ENCODE measurements at places on chromosomes 12 and 14.

DNA sequence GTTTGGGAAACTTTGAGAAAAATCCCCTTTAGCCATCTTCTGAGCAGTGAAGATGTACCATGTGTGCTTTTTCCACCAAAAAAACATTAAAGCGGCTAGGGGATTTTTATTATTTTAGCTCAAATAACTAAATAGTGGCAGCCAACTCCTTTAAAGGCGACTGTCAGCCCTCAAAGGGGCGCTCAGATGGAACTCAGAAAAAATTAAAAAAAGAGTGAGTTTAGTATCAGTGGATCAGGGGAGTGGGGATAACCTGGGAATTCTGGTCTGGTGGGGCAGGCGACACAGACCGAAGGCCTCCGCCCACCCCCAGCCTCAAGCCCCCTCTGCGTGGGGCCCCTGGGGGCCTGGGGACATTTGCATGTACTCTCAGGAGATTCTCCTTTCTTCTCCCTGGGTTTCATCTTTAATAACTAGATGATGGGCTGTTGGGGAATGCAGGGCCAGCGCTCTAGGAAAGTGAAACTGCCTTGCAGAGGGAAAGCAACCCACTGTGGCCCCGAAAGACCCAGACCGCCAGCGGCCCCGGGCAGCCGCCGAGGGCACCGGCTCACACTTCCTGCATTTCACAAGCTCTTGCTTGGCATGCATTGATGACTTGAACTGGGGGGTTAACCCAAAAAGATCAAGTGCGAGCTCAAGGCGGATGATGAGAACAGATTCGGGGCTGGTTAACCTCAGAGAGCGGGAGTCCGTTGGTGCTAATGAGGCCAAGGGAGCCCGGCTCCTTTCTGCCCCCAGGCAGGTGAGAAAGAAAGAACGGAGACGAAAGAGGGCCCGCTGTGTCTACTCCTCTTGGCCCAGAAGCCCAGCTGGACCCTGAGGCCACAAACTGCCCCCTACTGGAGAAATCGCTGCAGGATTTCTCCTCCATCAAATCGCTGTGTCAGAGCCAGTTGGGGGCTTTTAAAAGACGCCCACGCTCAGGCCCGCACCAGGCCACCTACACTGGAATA, 7.3 kb upstream of the BATF start:
- peak; percentile 19 for DNase-seq

GRCh38 chr12:90060031-90060430, 351.4 kb upstream of the ATP2B1 start:
- no peak for DNase-seq

DNA sequence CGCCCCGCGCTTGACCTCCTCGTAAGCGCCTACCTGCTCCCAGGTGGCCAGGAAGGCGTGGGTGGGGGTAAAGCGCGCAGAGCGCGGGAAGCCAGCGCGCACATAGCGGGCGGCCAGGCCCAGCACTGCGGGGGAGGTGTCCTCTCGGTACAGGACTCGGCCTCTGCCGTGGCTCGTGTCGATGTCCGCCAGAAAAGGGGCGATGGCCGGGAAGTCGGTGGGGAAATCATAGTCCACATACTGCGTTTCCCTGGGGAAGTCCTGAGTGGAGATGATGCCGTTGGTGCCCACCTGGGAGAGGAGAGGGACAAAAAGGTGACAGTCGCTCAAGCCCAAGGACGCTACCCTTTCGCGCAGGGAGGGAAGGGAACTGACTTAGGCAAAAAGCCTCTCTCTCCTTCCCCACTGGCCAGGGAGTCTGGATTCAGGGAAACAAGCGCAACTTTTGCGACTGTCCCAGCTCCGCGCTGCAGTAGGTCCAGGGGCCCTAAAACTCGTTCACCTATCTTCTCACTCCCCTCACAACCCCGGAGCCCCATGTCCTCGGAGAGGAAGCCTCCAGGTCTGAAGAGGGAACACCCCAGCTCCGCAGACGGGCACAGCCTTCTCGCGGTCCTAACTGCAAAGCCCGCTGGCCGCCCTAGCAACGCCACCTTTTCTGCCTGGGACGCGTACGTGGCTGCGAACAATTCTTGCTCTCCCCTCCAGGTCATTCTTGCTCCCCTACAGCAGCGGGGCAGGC, 815 bp downstream of the NID2 start:
- peak; percentile 26 for DNase-seq

GRCh38 chr14:78154827-78155226, 15.3 kb upstream of the NRXN3 start:
- no peak for DNase-seq

DNA sequence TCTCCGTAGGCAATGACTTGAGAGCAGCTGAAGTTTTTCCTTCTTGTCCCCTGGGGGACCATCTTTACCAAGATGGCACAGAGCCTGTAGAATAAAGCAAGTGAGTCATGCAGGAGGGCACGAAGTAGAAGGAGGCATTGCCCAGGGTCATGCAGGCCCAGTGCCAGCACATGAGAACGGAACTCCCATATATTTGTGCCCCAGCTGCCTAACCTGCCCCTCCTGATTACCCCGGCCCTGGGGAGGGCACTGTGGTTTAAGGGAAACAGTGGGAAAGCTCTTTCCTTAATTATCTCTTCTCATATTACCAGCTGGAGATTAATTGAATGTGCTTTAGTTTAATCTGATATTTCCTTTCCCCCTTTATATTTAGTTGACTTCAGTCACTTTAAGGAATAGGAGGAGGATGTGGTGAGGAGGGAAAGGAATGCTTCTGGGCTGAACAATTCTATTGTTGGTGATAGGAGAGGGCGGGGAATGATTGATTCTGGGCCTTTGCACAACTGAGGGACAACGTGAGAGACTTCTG, 51.9 kb downstream of the RASSF8 start:
- no peak for DNase-seq

DNA sequence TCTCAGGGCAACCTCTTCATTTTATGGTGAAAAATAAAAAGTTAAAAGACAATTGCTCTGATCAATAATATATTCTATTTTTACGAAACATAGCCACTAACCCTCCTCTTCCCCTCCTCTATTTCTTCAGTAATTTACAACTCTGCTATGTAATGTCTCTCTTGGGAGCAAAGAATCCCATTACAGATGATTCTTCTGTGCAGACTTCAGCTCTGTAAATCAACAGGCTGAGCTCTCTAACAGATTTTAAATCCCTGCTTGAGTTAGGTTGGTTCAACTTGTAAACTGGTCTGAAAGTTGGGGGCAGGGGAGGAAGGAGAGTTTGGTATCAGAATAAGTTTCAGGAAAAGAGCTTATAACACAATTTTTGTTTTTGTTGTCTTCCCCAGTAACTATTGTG, 151.0 kb downstream of the SLC25A21 start:
- DNase-seq, result no peak

- no peak for DNase-seq
These were observed 36.5 kb upstream of the SELPLG start for GRCh38 chr12:108670066-108670631.

- no peak for DNase-seq
These were observed 285.3 kb downstream of the PDZRN4 start for GRCh38 chr12:41473441-41473840.

- DNase-seq, result no peak
These were observed 459.6 kb upstream of the RGS6 start for GRCh38 chr14:71472356-71473340.

DNA sequence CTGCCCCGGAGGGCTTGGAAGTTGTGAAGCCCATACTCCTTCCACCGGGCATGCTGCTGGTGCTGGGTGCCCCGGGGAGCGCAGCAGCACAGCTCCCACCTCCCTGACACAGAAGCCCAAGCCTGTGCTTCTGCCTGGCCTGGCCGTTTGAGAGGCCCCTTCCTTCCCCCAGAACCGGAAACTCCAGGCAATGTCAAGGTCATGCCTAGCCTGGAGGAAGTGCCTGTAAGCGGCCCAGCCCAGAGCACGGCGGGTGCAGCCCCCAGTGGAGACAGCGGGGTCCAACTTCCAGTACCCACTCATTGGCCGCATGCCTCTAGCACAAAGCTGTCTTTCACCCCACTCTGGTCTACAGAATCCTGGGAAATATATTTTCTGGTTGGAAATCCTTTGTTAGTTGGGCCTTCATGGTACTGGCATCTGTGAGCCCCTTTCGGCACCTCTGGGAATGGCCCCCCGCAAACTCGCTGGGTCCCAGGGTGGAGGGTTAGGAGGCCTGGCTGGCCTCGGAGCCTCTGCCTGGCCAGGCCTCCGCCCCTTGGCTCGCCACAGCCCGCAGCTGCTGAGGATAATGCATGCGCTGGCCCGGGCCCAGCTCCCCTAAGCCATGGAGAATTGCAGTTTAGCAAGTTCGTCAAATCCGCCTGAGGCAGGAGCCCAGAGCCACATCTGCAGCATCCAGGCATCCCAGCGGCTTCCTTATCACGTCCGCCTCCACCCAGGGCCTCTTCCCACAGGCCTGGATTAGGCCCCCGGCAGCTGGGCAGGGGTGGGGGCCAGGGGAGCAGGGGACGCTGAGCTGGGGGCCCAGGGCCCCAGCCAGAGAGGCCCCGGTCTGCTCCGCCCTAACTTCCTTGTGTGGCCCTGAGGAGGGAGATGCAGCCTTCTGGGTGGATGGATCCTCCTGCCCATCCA, 48.9 kb upstream of the DLK1 start:
- no peak for DNase-seq

- no peak for DNase-seq
These were observed 57.1 kb downstream of the METTL25 start for GRCh38 chr12:82415402-82415801.

DNA sequence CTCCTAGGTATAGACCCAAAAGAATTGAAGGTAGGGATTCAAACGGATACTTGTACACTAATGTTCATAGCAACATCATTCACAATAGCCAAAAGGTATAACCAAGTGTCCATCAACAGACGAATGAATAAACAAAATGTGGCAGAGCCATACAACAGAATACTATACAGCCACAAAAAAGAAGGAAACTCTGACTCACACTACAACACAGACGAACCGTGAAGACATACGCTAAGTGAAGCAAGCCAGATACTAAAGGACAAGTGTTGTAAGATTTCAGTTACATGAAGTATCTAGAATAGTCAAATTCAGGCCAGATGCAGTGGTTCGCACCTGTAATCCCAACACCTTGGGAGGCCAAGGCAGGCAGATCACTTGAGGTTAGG, 19.1 kb downstream of the CAMKK2 start:
- no peak for DNase-seq

GRCh38 chr14:53938136-53938837, 18.3 kb downstream of the BMP4 start:
- DNase-seq, result no peak

DNA sequence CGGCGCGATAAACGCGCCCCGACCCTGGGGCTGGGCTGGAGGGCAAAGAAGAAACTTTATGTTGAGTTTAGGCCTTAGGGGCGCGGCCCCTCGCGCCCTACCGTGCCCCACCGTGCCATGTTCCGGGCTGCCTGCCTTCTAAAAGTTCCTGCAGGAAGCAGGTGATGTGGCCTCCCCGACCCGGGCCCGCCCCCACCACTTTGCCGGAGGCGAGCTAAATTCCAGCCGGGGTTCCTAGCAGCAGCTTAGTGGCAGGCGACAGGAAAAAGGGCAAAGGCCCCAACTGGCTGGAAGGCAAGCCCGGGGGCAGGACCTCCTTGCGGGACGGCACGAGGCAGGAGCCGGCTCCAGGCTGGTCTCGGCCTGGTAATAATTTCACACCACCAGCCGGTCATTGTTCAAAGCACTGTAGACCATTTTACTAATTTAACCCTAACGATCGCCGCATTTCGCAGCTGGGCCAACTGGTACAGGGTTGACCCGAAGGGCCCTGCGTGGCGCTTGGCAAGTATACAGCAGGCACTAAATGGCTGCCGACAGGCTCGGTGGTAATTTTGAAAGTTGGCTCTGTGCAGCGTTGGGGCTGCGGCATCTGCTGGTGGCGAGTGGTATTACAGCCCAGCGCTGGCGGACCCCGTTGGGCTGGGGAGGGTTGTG, 895 bp upstream of the CCDC88C start:
- peak; percentile 93 for DNase-seq

GRCh38 chr14:105944632-105945610, 418.5 kb downstream of the TMEM121 start:
- DNase-seq, result peak; percentile 73
